ENCODE measurements at places on chromosomes 7 and 10.
A peak's percentile ranks its signal among the peaks of the same experiment; 100 is the strongest.

DNA sequence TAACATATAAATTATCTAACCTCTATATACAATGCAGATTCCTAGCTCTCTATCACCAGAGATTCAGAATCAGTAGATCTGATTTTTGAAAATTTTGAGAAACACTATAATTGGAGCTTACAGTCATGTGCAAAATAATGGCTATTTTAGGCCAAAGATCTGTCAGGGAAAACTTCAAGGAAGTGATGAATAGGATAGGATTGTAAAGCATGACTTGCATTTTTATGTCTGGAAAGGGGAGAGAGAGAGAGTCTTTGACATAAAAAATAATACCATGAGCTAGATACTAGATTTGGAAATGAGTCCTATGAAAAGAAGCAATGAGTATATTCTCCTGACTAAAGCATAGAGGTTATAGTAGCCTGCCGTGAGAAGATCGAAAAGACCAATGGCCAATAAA, 181.1 kb downstream of the SDHAF3 start:
- H3K27ac ChIP-seq, result no peak overlapping the region
- no peaks in the 10 kb centered on the region for H3K36me3 ChIP-seq
- H3K4me3 ChIP-seq, result no peak overlapping the region
- no peak for DNase-seq
- no peaks in the 10 kb centered on the region for H3K27me3 ChIP-seq
- no peaks in the 10 kb centered on the region for H3K4me1 ChIP-seq

DNA sequence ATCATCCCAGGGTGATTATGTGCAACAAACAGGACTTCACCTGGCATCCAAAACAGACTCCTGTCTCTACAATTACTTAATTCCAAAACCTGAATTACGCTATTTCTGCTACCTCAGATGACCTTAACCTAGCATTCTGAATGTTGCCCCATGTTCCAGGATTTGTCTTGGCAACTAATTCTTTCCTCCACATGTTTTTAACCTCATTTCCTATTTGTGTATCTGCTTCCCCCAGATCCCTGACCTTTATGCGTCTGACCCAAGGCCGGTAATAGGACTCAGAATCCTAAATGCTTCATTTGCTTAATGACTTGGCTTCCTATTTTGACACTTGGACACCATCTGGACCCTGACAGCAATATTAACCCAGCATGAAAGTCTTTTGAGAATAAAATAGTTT, 8.7 kb upstream of the ING3 start:
- no peak for DNase-seq
- H3K4me3 ChIP-seq, result no peak overlapping the region
- H3K27ac ChIP-seq, result no peak overlapping the region
- H3K4me1 ChIP-seq, result no peaks in the 10 kb centered on the region
- H3K36me3 ChIP-seq, result no peaks in the 10 kb centered on the region

DNA sequence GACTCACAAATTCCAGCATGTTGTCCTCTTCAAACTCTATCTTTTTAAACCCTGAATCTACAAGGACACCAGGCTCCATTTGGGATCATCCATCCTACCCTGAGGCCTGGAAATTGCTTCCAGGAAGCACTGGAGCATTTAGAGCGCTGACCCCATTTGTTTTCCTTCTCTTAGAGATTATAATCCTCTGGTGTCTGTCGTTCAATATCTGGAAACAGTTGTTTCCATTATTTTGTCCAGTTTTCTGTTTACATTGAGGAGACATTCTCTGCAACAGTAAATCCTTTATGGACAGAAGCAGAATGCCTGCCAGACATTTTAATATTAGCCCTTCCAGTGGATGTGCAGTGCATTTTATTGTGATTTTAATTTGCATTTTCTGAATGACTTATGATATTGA, 119.4 kb upstream of the MEOX2 start:
- DNase-seq, result no peak
- H3K4me3 ChIP-seq, result no peak overlapping the region
- no peak overlapping the region for H3K27ac ChIP-seq
- no peaks in the 10 kb centered on the region for H3K4me1 ChIP-seq
- H3K27me3 ChIP-seq, result no peaks in the 10 kb centered on the region

DNA sequence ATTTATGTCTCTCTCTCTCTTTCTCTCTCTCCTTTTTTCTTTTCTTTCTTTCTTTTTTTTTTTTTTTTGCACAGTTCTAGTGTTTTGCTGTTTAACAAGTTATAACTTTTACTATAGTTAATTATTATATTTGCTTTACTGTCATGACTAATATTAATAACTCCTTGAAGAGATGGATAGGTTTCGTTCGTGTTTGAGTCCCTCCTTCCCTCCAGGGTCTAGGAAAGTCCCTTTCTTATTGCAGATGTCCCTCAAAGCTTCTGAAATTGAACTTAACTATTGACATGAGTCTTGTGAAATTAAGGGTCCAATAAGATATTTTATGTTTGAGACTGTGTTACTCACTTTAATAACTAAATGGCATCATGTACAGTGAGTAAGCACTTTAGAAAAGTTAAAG, 131.4 kb downstream of the PLXDC2 start:
- H3K4me1 ChIP-seq, result no peaks in the 10 kb centered on the region
- no peaks in the 10 kb centered on the region for H3K36me3 ChIP-seq
- H3K27me3 ChIP-seq, result no peaks in the 10 kb centered on the region
- H3K27ac ChIP-seq, result no peak overlapping the region
- no peak overlapping the region for H3K4me3 ChIP-seq
- DNase-seq, result no peak

GRCh38 chr7:100829150-100829716, 1.9 kb upstream of the EPHB4 start:
- peaks cover 18% of the 10 kb centered on the region for H3K27me3 ChIP-seq
- no peaks in the 10 kb centered on the region for H3K36me3 ChIP-seq
- H3K4me3 ChIP-seq, result no peak overlapping the region
- DNase-seq, result no peak
- peaks cover 19% of the 10 kb centered on the region for H3K4me1 ChIP-seq

- no peak overlapping the region for H3K4me3 ChIP-seq
- no peaks in the 10 kb centered on the region for H3K4me1 ChIP-seq
- no peak overlapping the region for H3K27ac ChIP-seq
- no peaks in the 10 kb centered on the region for H3K36me3 ChIP-seq
- H3K27me3 ChIP-seq, result no peaks in the 10 kb centered on the region
Observed at GRCh38 chr10:5466451-5467206, 32.7 kb downstream of the CALML5 start.

DNA sequence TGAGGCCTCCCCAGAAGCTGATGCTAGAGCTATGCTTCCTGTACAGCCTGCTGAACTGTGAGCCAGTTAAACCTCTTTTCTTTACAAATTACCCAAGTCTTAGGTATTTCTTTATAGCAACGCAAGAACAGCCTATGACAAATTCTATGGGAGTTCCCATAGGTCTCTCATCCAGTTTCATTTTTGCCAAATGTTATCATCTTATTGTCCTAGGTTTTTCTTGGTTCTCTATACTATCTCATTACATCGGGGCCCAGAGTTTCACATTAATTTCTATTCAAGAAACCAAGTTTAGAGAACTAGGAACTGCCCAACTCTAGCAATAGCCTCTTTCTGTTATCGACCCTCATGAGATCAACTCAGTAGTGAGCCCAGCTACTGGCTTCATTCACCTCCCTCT, 15.9 kb downstream of the ACTA2 start:
- H3K4me3 ChIP-seq, result no peak overlapping the region
- H3K4me1 ChIP-seq, result peaks cover 9% of the 10 kb centered on the region
- DNase-seq, result no peak

- H3K4me3 ChIP-seq, result no peak overlapping the region
- no peak for DNase-seq
- H3K36me3 ChIP-seq, result no peaks in the 10 kb centered on the region
- no peak overlapping the region for H3K27ac ChIP-seq
Observed at GRCh38 chr10:89889606-89890005, 188.2 kb downstream of the KIF20B start.

DNA sequence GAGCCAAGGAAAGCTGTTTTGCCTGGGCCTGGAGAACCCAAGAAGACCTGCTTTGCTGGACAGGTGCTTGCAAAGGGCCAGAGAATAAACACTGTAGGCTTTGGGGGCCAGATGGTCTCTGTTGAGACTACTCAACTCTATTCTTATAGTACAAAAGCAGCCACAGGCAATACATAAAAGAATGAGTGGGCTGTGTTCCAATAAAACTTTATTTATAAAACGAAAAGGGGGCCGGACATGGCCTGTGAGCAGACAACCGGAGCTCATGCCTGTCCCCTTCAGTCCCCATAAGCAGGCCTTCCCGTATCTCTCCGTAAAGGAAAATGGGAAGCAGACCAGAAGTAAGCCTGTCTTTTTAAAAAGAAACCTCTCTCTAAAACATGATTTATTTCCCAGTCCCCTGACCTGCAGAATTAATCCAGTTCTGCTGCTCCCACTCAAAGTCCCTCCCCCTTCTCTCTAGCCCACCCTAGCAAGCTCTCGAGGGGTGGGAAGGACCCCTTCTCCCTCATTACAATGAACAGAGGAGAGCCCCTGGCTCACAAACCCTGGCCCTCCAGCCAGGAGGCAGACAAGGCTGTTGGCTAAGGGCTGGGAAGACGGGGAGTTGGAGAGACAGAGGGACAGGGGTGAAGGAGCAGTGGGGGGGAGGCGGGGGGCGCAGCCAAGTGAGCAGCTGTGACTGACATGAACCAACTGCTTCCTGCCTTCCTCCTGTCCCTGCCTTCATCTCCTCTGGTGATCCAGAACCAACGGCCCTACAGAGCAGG, 177.8 kb downstream of the NEURL1 start:
- peaks cover 11% of the 10 kb centered on the region for H3K4me1 ChIP-seq
- H3K27ac ChIP-seq, result no peak overlapping the region
- DNase-seq, result no peak
- no peak overlapping the region for H3K4me3 ChIP-seq
- no peaks in the 10 kb centered on the region for H3K27me3 ChIP-seq

GRCh38 chr10:123994417-123995081, 98.8 kb downstream of the CHST15 start:
- H3K27ac ChIP-seq, result no peak overlapping the region
- DNase-seq, result peak; percentile 71
- H3K36me3 ChIP-seq, result no peaks in the 10 kb centered on the region
- H3K27me3 ChIP-seq, result peaks cover 19% of the 10 kb centered on the region
- H3K4me1 ChIP-seq, result peaks cover 11% of the 10 kb centered on the region

GRCh38 chr10:84059526-84059925, 79.8 kb upstream of the GHITM start:
- DNase-seq, result no peak
- H3K27me3 ChIP-seq, result no peaks in the 10 kb centered on the region
- no peak overlapping the region for H3K4me3 ChIP-seq
- H3K4me1 ChIP-seq, result no peaks in the 10 kb centered on the region
- no peak overlapping the region for H3K27ac ChIP-seq

DNA sequence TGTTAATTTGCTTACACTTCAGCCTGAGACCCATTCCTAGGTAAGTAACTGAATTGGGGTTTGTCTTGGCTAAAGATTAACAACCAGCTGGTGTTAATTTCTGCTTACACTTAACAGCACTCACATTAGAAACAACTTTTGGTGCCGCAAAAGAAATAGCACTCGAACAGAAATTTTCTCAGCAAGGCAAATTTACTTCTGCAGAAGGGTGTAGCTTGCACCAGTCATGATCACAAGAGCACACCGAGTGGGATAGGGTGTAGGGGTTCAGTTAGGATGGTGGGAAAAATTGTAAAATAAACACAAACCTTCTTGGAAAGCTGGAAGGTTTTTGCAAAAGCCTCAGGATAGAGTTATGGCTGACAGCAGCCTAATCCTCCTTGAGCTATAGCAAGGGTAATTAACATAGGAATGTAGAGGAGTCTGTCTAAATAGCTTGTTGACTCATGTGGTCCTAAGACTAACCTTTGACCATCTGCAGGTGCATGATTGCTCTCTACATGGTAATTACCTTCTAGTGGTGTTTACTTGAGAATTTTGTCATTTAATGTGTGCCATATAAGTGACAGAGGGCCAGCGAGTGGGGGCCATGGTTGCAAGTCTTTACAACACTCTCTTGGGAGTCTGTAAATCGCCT, 67.8 kb upstream of the CDK13 start:
- no peaks in the 10 kb centered on the region for H3K27me3 ChIP-seq
- no peak overlapping the region for H3K27ac ChIP-seq
- no peaks in the 10 kb centered on the region for H3K36me3 ChIP-seq

DNA sequence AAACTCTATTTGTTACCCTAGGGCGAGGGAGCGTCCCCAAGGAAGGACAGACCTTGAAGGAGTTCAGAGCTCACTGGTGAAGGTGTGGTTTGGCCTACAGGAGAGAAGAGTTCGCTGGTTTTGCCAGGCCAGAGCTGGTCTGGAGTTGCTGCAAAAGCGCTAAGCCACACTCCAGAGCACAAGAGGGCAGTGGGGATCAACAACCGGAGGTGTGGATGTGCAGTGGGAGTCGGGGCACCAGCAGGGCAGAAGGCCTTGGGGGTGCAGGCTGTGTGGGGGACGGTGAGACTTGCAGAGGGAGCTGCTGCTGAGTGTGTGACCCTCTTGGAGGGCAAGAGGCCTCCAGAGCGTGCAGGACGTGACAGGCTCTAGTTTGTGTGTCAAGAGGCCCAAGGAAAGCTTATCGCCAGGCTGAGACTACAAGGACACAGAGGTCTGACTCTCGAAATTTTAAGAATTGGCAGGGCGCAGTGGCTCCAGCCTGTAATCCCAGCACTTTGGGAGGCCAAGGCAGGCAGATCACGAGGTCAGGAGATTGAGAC, 14.3 kb upstream of the CUL1 start:
- H3K27ac ChIP-seq, result no peak overlapping the region
- no peaks in the 10 kb centered on the region for H3K36me3 ChIP-seq
- H3K4me3 ChIP-seq, result no peak overlapping the region
- no peaks in the 10 kb centered on the region for H3K27me3 ChIP-seq

DNA sequence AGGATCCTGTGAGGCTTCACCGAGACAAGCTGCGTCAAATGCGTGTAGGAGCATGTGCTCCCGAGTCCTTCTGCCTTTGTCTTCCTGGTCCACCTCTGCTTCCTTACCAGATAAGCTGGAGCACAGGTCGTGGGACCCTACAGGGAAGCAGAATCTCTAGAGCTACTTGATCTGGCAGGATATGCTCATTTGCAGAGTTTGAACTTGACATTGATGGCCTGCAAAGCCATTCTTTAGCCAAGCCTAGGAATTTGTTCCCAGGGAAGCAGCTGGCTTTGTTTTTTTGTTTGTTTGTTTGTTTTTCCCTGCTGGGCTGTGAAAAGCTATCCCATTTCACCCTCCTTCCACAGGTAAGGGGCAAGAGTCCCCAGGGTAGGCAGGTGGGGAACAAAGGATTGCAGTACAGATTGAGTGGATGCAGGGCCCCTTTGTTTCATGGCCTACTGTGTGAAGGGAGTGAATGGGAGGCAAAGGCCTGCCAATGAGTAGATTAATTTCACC, 200.0 kb upstream of the BMPER start:
- H3K27me3 ChIP-seq, result no peaks in the 10 kb centered on the region
- H3K4me1 ChIP-seq, result no peaks in the 10 kb centered on the region
- DNase-seq, result no peak
- H3K4me3 ChIP-seq, result no peak overlapping the region

DNA sequence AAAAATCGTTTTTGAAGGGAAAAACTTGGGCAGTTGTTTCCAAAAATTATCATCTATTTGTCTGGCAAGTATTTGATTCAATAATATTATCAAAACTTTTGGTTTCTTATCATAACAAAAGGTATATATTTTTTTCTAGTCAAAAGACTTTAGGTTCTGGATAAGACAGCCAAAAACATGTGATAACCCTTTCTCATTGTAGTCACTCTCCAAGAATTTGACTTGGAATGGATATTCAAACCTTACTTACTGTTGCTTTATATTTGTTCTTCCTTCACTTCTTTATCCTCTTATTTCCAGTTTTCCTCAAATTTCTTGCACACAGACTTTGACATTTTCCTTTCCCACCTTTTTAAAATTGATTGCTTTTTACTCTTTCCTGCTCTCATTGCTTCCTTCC, 140.9 kb upstream of the FAM3C start:
- H3K4me3 ChIP-seq, result no peak overlapping the region
- H3K27ac ChIP-seq, result no peak overlapping the region
- DNase-seq, result no peak
- no peaks in the 10 kb centered on the region for H3K4me1 ChIP-seq

Measured in effector memory CD4-positive, alpha-beta T cell (primary cell).